RWPE2 (cell line): ENCODE measurements at places on chromosomes 6 and 20.

- no peak for DNase-seq
Observed at GRCh38 chr6:64280569-64280968, 645.0 kb downstream of the PHF3 start.

GRCh38 chr20:38870733-38871559 is 55.3 kb upstream of the FAM83D start:
- DNase-seq = peak; percentile 99

DNA sequence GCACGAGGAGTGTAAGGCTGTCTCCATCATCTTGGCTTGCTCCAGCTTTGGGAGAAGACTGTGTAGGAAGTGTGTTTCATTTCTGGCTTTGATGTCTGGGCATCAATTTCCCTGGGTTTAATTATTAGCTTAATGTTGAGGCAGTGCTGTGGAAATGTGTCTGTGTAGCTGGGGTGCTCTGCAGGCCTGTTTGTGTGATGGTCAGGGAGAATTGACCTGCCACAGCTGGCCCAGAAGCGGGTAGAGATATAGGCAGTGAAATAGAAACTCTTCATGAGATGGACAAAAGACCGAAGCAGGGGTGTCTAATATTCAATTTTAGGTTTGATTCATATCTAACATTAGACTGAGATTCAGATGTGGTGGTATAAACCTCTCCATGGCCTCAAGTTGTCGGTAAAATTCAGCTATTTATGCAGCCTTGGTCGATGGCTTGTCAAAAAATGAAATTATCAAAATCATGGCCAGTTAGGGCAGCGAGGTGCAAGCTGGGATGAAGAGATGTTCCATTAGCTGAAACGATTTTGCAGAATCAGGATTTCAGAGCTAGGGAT is 95.3 kb upstream of the SNX9 start:
- no peak for DNase-seq

DNA sequence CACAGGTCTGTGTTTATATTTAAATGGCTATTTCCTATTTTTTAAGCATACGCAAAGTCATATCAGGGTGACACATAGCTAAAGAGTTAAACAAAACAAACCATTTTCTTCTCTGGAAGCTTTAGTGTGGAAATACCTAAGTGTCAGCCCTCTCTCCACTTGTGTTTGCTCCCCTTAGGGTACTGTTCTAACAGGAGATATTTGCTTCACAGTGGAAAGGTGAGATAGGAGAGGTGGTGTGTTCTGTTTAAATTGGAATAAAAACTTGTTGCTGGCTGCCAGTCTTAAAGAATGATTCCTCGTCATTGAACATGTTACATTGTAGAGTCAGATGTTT is 18.9 kb downstream of the PHACTR2 start:
- DNase-seq = no peak
